ENCODE measurements at places on chromosomes 5 and 9.

- DNase-seq, result no peak
These were observed 5.8 kb upstream of the PAPPA start for GRCh38 chr9:116147821-116148220.

GRCh38 chr5:80374188-80374587 is 33.7 kb upstream of the ZFYVE16 start:
- no peak for DNase-seq

GRCh38 chr9:74847478-74848152 is 40.1 kb downstream of the TRPM6 start:
- no peak for DNase-seq

DNA sequence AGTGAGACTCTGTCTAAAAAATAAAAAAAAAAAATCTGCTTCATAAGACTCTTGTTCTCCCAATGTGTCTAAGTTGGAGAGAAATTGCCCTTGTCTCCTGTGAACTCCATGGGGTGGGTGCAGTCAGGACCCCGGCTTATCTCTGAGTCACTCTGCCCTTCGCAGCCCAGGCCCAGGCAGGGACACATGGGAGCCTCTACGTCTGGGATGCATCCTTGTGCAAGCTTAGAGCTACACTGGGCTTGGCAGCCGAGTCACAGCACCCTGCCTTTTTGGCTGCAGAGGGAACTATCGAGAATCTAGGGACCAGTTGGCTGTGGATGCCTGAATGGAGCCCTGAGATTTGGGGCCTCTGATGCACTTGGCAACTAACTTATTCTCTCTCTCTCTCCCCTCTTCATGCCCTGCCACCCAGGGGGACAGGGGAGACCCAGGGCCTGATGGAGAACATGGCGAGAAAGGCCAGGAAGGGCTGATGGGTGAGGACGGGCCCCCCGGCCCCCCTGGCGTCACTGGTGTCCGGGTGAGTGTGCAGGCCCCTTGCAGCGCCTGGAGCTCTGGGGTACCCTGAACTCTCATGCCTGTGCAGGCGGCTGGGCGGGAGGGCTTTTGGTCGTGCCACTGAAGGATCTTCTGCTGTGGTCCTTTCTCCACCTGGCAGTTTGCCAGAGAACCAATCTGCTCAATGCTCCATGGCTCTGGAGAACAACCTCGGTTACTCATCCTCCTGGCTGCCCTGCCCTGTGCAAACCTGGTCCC is 47.5 kb upstream of the ORM1 start:
- DNase-seq, result no peak

DNA sequence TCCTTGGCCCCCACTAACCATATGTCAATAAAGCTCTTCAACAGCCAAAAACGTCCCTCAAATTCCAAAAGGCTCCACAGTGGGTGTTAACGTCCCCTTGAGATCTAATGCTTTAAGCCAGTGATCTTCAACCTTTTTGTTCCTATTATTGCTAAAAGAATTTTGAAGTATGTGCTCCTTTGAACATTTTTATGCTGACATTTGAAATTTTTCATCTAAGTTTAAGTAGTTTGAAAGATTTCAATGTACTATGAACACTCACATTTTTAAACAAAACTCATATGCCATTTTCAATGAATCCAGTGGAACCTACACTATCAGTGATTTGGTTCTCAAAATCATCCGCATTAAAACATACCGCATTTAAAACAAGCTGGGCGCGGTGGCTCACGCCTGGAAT is 29.9 kb downstream of the AUH start:
- no peak for DNase-seq

- no peak for DNase-seq
These were observed 37.4 kb upstream of the ZNF608 start for GRCh38 chr5:124783794-124784193.

- no peak for DNase-seq
These were observed 163.4 kb downstream of the ERCC6L2 start for GRCh38 chr9:96038914-96039313.

DNA sequence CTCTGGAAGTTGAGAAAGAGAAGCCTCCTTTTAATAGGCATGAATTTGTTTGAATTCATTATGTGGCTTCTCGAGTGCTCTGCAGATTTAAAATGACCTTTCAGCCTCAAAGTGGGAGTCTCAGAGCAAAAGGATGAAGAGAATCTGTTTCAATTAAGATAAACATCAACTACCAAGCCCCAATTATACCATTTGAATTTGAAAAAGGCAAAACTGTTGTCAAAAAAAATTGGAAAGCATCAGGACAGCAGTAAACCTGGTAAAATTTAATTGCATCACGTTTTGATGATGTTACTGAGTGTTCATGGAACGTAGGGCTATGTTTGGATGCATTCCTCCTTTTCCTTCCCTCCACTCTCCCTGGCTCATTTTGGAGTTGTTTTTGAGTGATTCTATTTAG is 637.2 kb downstream of the PDE4D start:
- no peak for DNase-seq

GRCh38 chr5:151258816-151259215 is 5.8 kb downstream of the GM2A start:
- no peak for DNase-seq

DNA sequence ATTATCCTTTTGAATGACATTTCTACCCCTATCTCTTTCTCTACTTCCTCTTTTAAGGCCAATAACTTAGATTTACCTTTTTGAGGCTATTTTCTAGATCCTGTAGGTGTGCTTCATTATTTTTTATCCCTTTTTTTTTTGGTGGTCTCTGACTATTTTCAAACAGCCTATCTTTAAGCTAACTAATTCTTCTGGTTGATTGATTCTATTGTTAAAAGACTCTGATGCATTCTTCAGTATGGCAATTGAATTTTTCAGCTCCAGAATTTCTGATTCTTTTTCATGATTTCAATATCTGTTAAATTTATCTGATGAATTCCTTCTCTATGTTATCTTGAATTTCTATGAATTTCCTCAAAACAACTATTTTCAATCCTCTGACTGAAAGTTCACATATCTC is 7.4 kb upstream of the SLC36A3 start:
- DNase-seq, result no peak

GRCh38 chr9:19769213-19769612 is 19.6 kb downstream of the SLC24A2 start:
- DNase-seq, result no peak

GRCh38 chr9:7121664-7122063 is 363.9 kb downstream of the KDM4C start:
- no peak for DNase-seq

DNA sequence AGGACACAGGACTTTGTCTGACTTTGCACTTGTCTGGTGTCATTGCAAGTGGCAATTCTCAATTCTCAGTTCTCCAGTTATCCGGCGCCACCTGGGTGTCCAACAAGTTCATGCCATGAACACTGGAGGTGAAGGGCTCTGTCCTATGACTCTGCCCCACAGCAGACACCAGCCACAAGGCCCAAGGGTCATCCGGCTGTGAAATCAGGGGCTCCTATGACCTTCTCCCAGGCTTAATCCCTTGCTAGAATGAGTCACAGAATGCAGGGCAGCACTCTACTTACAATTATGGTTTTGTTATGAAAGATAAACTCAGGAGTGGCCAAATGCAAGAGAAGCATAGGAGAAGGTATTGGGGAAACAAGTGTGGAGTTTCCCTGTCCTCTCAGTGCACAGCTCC is 392.0 kb downstream of the GADD45G start:
- no peak for DNase-seq

DNA sequence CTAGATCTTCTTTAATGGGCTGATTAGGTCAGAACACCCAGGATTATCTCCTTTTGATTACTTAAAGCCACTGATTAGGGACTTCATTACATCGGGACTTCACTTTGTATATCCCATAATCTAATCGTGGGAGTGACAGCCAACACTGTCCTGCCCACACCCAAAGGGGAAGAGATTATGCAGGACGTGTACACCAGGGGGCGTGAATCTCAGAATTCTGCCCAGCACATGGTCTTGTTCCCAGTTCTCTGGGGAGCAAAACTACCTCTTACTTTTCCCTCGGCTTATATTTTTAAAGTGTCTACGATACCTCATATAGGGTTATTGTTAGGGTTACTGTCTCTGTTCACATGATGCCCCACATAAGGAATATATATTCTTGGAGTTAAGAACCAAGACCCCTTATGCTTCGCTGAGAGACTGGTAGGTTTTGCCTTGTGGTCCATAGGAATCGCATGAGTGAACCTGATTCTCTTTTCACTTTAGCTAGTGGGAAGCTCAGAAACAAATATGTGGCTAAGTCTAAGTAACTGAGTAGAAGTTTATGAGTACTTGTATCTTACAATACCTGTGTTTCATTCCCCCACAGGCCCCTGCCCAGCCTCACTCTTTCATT is 192.7 kb downstream of the GNA14 start:
- no peak for DNase-seq

DNA sequence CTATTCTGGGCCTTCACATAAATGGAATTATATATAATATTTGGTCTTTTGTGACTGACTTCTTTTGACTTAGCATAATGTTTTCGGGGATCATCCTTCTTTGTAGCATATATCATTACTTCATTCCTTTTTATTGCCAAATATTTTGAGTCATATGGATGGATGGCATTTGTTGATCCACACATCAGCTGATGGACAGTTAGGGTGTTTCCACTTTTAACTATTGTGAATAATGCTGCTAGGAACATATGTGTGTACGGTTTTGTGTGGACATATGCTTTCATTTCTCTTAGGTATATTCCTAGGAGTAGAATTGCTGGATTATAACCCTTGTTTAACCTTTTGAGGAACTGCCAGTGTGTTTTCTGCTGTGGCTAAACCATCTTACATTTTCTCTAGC is 249.6 kb downstream of the FANCC start:
- no peak for DNase-seq

GRCh38 chr9:84748112-84748511 is 78.6 kb downstream of the NTRK2 start:
- no peak for DNase-seq

- no peak for DNase-seq
These were observed 38.2 kb downstream of the ESM1 start for GRCh38 chr5:54947187-54947586.

DNA sequence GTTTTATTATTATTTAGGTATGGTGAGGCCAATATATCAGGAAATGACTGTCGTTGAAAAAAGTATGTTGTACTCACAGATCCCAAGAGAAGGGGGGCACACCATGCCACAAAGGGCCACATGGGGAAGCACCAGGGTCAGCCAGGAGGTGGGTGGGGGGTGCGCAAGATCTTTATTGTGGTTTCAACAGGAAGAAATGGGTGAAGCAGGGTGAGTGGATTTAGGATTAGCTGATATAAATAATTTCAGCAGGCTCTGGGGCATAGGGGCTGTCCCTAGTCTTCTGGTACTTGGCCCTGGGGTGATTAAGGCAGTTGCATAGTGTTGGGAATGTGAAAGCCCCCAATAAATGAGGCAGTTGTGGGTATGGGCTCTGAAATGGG is 8.6 kb downstream of the PDCD1LG2 start:
- DNase-seq, result no peak

DNA sequence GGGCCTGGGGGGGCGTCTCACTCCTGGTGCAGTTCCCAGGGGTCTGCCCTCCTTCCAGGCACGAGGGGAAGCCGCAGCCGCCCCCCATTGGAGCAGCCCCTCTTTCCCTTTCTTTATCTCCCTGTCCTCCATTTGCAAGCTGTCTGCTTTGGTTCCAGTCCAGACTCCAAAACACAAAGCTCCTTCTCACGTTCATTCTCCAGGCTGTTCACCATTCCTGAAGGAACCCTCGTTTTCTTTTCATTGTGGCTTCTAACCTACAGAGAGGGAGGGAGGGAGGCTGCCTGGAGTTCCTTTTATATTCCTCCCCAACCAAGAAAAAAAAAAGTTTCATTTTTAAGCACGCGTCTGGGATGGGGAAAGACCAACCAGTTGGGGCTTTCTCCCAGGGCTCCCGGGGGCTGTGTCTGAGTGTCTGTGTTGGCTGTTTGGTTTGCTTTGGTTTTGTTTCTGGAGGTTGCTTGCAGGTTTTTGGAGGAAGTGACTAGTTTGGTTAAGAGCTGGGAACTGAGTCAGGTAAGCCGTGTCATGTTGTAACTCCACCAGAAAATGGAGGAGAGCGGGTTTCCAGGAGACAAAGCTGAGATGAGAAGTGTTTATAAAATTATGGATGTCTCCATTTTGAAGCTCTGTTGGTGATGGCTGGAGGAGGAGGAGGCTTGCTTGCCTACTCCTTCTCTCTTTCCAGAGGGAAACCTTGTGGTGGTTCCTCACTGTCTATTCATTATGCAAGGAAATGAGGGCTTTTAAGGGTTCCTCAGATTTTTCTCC is 1.6 kb downstream of the ZNF462 start:
- DNase-seq, result no peak

- no peak for DNase-seq
These were observed 25.8 kb downstream of the NIPAL4 start for GRCh38 chr5:157485811-157486210.

GRCh38 chr5:179836225-179837019 is 15.7 kb downstream of the SQSTM1 start:
- DNase-seq, result no peak

GRCh38 chr9:113355040-113355596 is 5.8 kb downstream of the BSPRY start:
- DNase-seq, result no peak

GRCh38 chr5:100694100-100694499 is 158.9 kb downstream of the FAM174A start:
- DNase-seq, result no peak

- no peak for DNase-seq
These were observed 1174.2 kb upstream of the C9orf72 start for GRCh38 chr9:28747351-28747985.

DNA sequence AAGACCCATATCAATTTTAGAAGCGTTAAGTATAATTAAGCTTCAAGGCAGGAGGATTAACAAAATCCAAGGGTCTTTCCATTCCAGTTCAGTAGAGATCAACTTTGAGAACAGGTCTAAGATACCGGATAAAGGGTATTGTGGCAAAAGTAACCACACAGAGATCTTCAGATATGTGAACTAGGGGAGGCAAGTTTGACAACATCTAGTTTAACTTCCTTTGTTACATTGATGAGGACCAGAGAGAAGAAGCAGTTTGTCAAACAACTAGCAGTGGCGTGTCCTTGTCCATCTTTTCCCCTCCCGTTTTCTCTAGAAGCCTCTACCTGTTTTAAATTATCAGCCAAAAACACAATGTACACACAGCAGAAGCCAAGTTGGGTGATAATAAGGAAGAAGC is 8.6 kb downstream of the SLC36A2 start:
- no peak for DNase-seq

All from AG04450 (cell line).